ENCODE measurements at places on chromosomes 13 and 19.
A peak's percentile ranks its signal among the peaks of the same experiment; 100 is the strongest.

DNA sequence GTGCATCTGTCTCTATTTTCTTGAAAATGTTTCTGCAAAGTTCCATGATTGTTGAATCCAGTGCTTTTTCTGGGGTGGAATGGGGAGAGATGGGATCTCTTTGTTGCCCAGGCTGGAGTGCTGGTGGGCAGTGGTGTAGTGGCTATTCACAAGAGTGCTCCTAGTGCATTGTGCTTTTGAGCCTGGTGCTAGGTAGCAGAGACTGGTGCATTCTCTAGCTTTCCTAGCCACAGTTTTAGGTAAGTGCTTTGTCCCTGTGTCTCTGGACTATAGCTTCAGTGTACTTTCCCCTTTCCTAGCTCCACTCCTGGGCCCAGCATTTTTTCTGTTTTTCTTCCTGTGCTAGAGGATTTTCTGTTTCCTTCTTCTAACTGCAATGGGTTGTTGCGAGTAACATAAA lies 825.6 kb downstream of the SLITRK6 start:
- DNase-seq = no peak

GRCh38 chr13:70088926-70089325 lies 18.7 kb upstream of the ATXN8OS start:
- no peak for DNase-seq

- peak; percentile 61 for DNase-seq
Measured at GRCh38 chr13:71759651-71760511, 107.1 kb downstream of the DACH1 start.

GRCh38 chr13:93621966-93622365 lies 395.4 kb downstream of the GPC6 start:
- DNase-seq = no peak

GRCh38 chr13:79349011-79349410 lies 57.0 kb downstream of the RBM26 start:
- no peak for DNase-seq

DNA sequence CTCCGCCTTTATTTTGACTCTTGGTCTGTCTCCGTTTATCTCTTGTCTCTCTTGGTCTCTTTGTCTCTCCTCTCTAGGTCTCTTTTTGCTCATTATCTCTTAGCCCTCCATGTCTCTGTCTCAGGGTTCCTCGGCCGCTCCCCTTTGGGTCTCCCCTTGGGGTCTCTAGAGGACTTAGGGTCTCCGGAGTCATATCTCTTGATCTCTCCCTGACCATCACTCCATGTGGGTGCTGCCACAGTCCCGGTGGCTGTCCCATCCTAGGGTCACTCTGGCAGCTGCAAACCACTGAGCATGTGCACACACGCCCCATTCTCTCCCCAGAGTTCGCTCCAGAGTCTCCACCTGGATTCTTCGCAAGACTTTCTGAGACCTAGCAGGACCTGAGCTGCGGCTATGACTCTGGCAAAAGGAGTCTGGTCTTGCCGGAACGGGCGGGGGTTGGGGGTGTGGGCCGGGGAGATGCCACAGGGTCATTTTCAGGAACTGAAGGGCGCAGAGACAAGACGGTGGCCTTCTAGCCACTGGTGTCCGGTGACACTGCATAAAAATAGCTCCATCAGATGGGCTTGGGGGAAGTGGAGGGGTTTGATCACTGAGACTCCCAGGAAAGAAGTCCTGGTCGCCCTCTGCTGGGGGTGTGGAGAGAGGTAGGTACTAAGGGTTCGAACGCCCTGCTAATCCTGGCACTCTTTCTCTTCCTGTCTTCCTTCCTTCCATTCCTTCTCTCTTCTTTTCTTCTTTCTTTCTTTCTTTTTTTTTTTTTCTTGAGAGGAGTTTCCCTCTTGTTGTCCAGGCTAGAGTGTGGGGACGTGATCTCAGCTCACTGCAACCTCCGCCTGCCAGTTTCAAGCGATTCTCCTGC lies 1.2 kb upstream of the KCNA7 start:
- peak; percentile 77 for DNase-seq

DNA sequence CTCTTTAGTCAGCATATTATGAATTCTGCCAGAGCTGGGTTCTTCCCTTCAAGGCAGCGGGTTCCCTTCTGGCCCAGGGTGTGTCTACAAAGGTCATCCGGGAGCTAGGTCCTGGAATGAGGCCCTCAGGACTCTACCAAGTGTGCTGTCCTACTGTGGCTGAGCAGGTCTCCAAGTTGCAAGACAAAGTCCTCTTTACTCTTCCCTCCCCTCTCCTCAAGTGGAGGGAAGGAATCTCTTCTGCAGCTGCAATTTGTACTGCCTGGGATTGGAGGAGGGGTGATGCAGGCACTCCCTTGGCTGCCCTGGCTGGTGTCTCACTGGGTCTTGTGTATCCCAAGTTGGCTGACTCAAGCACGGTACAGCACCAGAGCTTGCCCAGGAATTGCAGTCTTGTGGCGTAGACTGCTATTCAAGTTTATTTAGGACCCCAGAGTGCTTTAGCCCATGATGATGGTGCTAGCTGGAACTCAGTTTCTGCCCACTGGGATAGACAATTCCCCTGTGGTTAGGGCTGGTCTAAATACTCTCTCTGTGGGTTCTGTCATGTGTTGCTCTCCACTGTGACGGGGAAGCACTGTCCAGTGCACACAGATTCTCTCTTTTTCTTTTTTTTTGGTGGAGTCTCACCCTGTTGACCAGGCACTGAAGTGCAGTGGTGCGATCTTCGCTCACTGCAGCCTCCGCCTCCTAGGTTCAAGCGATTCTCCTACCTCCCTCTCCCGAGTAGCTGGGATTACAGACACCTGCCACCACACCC lies 28.5 kb downstream of the RFC3 start:
- peak; percentile 57 for DNase-seq

DNA sequence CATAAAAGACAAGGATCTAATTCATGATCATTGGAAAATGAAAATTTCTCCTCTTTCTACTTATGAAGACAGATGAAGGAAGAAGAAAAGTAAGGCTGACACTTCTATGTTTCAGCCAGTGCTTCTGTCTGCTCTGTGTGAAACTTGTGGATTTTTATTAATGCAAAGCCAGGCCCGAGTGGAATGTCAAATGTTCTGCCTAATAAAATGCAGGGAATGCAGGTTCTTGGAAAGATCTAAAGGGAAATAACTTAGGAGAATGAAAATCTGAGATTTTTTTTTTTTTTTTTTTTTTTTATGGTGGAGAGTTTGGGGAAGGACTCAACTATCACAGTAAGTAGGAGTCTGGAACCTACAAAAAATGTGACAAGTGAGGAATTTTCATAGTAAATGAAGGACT lies 1732.3 kb upstream of the SLC10A2 start:
- no peak for DNase-seq

DNA sequence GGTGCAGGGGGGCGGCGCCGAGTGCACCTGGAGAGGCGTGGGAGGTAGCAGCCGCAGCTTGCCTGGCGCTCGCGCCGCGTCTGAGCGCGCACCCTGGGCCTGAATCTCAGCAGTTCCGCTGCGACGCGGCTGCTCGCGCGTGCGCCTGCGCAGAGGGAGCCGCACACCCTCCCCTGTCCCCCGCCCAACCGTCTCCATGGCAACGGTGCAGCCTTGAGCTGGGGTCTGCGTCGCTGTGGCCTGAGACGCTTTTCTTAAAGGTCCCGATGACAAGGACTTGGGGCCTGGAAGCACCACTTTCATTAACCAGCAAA lies at the start of gene PNMA8B:
PNMA8B (minus strand) TSS at position 82 of the 314 bp plus-strand sequence. CDS start 402 bp downstream, outside the sequence.
- peak; percentile 94 for DNase-seq

DNA sequence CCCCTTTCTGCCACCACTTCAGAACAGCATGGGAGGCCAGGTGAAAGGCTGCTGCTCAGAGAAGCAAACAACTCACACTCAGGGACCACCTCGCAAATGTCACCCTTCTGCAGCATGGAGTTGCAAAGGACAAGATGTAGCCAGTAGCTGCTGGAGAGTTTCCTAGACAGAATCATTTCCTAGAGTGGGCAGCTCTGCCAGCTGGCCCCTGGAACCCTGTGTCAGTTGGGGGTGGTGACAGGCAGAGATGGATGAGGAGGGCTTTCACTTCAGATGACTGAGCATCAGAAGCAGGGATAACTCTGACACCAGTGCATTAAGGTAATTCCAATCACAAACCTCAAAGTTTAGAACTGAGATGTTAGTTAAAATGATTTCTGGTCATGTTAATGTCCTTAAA lies 34.4 kb upstream of the EPHX3 start:
- DNase-seq = no peak

GRCh38 chr19:48239582-48240141 lies 16.1 kb downstream of the CARD8 start:
- DNase-seq = no peak

GRCh38 chr19:6381030-6381750 lies 5.5 kb upstream of the PSPN start:
- DNase-seq = no peak

DNA sequence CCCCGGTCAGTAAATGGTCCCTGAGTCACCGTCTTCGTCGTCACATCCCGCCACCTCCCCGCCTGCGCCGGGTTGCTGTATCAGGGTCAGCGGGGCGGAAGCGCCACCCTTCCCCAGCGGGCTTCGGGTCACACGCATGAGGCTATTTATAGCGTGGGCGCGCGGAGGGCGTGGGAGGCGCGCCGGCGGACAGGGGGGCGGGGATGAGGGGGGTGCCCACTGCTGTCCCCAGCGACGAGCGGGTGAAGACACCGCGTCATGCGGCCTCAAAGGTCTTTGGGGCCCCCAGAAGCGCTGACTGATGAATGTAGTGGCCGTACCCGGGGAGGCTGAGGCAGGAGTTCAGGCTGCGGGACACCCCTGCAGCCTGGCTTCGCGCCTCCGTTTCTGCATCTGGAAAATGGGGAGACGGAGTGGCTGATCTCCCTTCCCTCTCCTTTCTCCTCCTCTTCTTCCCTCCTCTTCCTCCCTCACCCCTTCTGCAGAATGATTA lies 7.9 kb downstream of the UNC13A start:
- DNase-seq = peak; percentile 78

DNA sequence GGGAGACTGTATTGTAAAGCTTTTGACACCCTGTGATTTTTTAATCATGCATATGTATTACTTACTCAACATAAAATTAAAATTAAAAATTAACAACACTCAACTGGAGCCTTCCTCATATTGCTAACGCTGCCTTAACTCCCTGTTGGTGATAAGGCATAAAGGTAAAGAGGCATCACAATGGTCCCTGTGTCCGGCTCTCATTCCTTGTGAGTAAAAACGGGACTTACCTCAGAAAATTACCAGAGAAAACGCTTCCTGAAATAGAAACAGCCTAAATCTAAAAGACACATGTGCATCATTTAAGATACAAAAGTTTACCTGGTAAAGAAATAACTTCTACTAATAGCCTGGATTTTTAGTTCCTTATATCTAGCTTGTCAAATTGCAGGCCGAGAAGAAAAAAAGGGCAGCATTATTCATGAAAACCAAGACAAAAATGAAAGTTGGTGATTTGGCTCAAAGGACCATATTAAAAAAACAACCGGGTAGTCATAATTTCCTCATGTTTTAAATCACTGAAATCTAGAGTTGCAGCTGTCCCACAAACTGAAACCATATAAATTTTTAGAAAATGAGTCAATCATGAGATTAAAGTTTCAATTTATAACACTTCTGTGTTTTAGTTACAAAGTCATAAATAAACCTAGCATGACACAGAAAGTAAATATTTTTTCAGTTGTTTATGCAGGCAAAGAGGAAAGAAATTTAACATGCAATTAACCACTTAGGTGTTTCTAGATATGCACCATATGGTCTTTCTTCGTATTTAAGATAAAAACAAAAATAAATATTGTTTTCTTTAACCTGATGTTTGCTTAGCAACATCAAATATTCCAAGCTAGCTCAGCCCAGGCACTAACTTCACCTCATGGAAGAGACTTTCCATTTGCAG lies 94.7 kb downstream of the MIPEP start:
- DNase-seq = no peak

GRCh38 chr13:99347911-99348451 lies 40.8 kb upstream of the GPR183 start:
- DNase-seq = peak; percentile 51

GRCh38 chr13:114058051-114058867 lies 74.2 kb downstream of the RASA3 start:
- DNase-seq = no peak

- no peak for DNase-seq
Measured at GRCh38 chr19:7788178-7788932, 25.3 kb downstream of the CLEC4M start.

- peak; percentile 76 for DNase-seq
Measured at GRCh38 chr13:113117335-113117872, 5.2 kb upstream of the F10 start.

- peak; percentile 87 for DNase-seq
Measured at GRCh38 chr19:45569619-45570421, 14.8 kb downstream of the OPA3 start.

DNA sequence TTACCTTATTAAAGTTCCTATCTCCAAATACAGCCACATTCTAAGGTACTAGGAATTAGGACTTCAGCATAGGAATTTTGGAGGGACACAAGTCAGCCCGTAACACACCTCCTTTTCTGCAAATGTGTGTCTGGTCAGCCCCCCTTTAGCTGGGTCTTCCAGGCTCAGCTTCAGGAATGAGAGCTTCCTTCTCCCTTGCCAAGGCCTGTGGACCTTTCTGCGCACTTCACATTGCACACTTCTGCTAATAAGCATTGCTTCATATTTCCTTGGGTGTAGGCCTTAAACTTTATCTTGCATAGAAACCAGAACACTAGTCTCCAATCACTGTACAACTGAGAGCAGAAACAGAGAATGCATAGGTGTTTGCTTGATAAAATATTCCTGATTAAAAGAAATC lies 4.5 kb upstream of the STK24 start:
- DNase-seq = no peak

GRCh38 chr13:111153977-111154332 lies 38.8 kb downstream of the ARHGEF7 start:
- DNase-seq = no peak

DNA sequence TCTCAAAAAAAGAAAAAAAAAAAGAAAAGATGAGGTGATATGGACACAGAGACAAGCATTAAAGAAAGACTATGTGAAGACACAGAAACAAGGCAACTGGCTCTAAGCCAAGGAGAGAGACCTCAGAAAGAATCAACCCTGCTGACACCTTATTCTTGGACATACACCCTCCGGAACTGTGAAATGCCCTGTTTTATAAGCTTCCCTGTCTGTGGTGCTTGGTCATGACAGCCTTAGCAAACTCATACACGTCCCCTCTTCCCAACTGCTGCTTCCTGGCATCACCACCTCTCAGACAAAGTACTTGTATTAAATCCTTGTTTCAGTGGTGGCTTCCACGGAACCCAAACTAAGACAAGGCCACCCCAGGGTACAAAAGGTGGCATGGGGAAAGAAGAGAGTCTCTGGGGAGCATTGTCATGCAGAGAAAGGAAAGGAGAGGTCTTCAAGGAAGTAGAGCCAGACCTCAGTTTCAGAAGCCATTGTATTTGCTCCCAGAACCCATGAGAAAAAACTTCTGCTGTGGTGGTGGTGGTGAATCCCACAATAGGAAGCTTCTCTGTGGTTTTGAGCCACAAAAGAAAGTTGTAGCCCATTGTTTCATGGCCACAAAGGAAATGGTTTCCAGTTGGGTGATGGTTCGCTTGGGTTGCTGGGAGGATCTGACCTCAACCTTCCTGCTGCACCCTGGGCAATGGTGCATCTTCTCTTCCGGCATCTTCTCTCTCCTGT lies 16.3 kb upstream of the TSPAN16 start:
- DNase-seq = no peak

Measured in islet precursor cell (in vitro differentiated cells).